CD4-positive, alpha-beta T cell (primary cell): ENCODE measurements at places on chromosomes 3 and 15.

- DNase-seq: no peak
Observed at GRCh38 chr15:96322536-96323318, 7.8 kb upstream of the NR2F2 start.

GRCh38 chr3:153614563-153614962, 452.5 kb downstream of the RAP2B start:
- no peak for DNase-seq

DNA sequence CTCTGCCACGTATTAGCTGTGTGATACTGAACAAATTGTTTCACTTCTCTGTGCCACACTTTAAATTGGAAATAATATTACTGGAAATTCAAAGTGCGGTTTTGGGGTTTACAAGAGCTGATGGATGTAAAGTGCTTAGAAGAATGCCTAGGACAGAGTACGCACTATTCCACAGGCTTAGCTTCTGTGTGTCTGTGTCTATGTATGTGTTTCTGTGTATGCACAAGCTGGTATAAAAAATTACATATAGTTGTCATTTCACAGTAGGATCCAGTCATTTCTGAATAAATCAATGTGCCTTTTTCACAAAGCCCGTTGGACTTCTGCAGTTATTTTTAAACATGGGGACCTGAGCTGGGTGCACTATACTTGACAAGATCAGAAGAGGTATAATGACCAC, 370.4 kb downstream of the TUSC7 start:
- DNase-seq: no peak

DNA sequence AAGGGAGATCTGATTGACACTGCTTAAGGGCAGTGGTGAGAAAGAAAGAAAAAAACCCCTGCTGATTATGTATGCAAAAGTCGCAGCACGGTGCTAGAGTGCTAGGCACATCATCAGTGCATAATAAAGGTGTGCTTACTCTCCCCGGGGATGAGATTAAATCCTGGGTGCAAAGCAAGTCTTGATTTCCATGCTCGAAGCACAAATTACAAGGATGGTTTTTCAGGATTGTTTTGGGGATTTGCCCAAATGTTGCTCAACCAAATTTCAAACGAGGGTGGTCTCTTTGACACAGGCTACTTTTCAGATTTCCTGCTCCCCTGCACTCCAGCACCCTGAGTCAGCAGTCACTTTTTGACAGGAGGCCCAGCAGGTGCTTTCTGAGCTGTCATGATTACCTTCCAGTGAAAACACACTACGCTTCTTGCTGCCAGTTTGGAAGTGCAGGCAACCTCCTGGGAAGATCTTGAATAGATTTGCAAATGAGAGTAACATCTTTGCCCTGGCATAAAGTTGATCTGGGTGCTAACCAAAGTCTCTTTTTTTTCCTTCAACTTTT, 167.5 kb upstream of the TRIM42 start:
- no peak for DNase-seq

- DNase-seq: no peak
Observed at GRCh38 chr15:96500508-96500907, 170.0 kb downstream of the NR2F2 start.

DNA sequence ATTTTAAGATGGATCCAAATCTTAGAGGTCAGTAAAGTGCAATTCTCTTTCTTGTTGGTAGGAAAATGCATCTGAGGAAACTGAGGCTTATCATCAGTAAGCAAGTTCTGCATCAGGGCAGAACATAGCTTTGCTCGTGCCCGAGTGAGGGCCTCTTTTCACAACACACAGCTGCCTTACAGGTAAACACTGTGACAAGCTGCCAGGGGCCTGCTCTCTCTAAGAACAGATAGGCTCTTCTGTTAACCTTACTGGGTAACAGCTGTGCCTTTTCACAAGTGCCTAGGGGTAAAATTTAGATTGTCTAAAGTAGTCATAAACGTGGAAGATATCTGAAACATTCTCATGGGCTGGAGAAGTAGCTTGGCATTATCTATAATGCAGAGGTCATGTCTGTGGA, 118.1 kb downstream of the C3orf38 start:
- DNase-seq: no peak

DNA sequence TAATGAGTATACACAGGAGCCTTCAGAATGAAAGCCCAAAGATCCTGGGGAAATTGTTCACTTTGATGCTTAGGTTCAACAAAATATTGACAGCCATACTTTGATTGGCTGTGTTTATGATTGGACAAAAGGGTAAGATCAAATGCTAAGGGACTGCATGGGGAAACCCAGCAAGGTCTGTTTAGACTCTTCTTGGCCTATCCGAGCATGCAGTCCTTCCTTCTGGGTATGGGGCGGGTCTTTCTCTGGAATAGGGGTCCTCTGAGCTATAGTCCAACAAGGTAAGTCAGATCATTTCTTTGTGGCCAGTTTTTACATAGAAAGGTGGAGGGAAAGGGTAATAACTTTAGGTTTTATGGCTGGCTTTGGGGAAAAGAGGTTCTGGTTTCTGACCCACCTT, 52.9 kb upstream of the ACKR4 start:
- DNase-seq: no peak

- no peak for DNase-seq
Observed at GRCh38 chr3:58308728-58309127, 2.4 kb downstream of the HTD2 start.

- DNase-seq: no peak
Observed at GRCh38 chr15:83123529-83123928, 16.1 kb downstream of the TM6SF1 start.

DNA sequence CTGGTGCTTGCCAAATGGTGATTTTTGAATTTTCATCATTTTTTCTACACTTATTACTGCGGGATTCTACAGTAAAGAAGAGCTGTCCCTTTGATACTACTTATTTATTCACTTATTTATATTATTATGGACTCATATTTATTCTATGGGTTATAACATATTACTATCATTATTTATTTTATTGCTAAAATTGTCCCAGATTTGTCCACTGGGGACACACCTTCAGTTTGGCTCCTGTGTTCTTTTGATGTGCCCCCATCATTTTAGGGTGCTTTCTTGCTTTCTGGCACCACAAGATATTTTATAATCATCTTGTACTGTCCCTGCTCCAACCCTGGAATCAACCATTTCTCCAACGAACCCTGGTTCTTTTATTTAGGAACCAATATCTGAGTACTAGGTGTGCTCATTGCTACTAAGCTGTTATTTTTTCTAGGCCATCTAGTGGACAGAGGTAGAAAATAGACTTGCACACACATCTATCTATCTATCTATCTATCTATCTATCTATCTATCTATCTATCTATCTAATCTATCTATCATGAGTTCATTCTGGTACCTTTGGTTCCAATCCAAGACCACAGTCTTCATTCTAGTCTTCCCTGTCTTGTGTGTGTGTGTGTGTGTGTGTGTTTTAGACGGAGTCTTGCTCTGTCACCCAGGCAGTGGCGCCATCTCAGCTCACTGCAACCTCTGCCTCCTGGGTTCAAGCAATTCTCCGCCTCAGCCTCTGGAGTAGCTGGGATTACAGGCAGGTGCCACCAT, 16.0 kb downstream of the SLC22A14 start:
- DNase-seq: no peak

DNA sequence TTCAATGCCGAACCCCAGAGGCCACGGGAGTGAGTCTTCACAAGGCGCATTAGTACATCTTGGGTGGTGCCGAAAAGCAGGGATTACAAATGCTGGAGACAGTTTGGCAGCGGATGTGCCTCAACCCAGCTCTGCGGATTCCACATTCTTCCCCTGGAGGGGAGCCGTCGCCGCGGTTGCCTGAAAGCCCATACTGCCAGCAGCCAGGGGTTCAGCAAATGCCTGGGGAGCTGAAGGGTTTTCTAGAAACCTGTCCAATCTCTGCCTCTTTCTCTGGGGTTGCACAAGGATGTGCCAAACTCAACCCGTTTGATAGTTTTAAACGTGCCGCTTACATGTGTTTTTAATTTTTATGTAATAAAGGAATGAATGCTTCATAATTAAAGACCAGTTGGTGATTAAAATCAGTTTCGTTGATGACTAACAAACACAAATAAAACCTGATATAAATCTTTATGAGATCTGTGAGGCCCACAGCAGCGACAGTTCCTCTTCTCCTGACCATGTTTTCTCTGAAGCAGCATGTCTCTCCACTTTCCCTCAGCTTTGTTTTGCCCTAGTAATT, 74.6 kb upstream of the LEKR1 start:
- no peak for DNase-seq

DNA sequence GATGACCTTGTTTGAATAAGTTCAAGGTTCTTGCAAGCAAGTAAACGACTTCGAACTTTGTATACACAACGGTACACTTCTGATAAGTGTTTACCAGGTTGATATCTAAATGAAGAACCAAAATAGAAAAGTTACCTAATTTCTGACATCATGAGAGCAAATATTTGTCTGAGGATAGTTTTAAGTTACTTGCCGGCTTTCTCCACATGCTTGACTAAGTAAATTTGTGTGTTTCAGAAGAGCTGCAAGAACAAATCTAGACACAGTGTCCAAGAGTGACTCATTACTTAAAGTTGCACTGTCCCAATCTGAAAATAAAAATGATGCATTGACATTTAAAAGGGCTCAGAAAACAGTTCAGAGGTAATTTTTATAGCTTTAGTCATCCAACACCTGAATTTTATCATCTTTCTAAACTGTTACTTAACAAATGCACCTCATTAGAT, 115.1 kb downstream of the HERC1 start:
- DNase-seq: no peak

DNA sequence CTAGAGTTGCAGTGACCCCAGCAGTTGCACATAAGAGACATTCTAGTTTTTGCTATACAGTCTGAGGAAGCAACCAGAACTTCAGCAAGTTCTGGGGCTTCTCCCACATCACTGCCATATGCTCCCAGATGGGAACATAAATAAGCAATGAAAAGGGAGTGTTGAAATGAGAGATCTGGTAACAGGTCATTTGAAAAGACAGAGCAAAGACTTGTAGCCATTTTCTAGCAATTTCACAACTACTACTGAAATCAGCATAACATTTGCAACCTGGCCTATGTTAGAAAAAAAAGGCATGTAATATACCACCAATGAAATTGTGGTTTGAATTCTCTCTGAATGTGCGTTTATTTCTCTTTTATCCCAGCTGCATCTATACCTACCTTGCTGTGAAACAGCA, 57.5 kb downstream of the NUDT16 start:
- DNase-seq: no peak

- DNase-seq: no peak
Observed at GRCh38 chr3:13074006-13074375, 762 bp upstream of the IQSEC1 start.

- DNase-seq: no peak
Observed at GRCh38 chr15:65336493-65337435, 32.3 kb downstream of the RNU5B-1 start.

DNA sequence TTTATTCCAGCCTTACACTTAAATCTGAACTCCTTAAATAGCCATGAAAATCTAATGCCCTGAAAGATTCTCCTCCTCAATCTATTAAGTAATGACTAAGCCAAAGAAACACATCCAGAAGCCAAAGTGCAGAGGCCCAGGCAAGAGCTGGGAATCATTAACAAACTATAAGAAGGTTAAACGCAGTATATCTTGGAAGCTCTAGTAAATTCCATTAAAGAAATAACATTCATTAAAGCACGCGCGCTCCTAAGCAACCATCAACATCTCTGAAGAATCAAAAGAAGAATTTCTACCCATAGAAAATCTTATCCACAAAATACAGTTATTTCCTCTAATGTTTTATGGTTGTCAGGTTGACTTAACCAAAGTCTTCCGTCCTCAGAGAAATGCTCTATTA, 29.5 kb downstream of the MB21D2 start:
- DNase-seq: no peak

DNA sequence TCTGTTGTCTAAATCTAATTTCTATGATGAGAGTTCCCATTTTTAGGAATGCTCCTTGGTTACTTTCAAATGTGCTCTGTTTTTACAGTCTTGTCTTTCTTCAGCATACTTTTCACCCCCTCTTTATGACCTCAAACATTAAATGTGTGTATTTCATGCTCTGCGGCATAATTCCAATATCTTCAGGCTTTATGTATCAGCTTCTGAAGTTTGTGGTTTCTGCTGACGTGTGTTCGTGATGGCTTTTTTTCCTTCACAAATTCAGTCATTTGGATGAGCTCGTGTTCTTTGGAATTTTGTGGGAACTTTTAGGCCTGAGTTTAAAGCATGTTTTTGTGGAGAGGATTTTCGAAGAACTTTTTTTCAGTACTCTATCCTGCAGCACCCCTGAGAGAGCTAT, 97.7 kb upstream of the CHRNA7 start:
- DNase-seq: no peak

DNA sequence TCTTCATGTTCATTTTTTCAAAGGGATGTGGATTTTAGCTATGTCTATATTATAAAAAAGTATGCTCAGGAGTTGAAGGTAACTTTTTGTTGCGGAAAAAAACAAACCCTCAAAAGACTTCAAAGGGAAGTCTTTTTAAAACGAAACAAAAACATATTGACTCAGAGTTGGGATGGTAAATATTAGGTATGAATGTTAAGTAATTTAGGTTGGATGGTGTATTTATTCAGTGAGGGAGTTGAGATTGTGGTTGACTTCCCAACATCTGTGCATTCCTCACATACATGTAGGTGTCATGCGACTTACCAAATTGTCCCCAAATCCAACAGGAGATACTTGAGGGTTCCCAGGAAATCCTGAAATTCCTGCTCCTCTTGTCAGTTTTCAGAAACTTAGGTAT, 32.7 kb upstream of the PLSCR5 start:
- DNase-seq: no peak

DNA sequence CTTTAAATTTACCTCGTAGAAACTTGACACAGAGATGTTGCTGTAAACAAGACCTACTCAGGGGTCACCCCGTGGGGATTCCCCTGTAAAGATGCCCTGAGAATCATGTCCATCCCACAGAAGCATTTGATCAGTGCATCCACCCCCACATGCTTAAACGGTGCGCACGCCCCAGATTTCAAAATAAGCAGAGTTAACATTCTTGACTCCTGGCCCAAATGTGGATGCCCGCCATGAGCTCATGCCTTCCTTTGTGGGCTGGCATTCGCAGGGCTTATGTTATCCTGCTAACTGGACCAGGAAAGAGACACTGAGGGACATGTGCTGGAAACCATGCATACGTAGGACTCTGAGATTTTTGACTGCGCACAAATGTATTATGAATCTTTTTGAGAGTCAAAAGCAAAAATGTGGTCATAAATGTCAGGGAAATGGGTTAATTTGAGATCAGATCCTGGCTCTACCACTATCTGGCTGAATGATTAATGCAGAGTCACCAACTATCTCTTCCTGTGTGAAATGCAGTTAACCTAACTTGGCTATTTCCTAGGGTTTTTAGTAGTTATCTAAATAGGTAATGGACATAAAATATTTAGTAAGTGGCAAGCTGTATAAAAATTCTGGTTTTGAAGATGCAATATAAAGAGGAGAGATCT, 9.1 kb upstream of the TP63 start:
- no peak for DNase-seq

DNA sequence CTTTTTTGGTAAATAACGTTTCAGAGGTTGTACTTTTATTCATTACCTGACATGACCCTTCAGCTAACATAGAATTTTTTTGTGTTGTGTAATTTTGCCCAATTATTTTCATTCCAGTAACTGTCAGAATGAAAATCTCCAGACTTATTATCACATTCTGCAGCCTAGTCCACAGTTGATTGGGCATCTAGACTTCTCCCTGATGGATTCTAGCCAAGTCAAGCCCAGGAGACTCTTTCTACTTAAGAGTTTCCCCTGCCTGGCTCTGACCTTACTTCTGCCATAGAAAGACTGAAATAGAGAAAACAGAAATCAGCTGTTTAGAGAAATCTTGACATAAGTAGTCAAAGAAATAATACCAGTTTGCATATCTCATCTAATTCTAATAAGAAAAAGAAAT, 82.9 kb upstream of the CDAN1 start:
- no peak for DNase-seq

GRCh38 chr3:122991236-122991985, 36.2 kb downstream of the SEMA5B start:
- DNase-seq: no peak
